Left renal cortex interstitium (tissue), 4 donors: ENCODE measurements at places on chromosomes 1 and 21. TPM values are rescaled to one million over a fixed set of nuclear protein-coding genes. Genes with fewer than 3 reads are reported as not detected.

- no peak for DNase-seq
These were observed 40.6 kb downstream of the MAPKAPK2 start for GRCh38 chr1:206725109-206725963.

The LRRIQ3 gene
- 4.2 TPM for polyA plus RNA-seq

The IVL gene
- polyA plus RNA-seq = 0.08 TPM

DNA sequence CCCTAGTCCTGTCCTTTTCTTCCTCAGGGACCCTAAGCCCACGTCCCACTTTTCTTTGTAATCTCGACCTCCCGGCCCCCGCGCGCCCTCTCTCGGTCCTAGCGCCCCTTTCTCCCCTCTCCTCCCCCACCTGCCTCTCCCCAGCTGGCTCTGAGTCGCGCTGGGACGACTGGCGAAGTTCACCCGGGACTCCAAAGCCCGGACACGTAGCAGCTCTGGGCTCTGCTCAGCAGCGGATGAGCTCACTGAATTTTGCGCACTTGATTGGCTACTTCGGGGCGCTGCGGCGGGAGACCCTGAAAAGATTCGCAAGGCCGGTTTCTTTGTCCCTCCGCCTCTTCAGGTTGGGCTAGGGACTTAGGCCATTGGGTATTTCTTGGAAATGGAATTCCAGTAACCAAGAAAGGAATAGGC is 16.3 kb upstream of the ACKR1 start:
- no peak for DNase-seq

DNA sequence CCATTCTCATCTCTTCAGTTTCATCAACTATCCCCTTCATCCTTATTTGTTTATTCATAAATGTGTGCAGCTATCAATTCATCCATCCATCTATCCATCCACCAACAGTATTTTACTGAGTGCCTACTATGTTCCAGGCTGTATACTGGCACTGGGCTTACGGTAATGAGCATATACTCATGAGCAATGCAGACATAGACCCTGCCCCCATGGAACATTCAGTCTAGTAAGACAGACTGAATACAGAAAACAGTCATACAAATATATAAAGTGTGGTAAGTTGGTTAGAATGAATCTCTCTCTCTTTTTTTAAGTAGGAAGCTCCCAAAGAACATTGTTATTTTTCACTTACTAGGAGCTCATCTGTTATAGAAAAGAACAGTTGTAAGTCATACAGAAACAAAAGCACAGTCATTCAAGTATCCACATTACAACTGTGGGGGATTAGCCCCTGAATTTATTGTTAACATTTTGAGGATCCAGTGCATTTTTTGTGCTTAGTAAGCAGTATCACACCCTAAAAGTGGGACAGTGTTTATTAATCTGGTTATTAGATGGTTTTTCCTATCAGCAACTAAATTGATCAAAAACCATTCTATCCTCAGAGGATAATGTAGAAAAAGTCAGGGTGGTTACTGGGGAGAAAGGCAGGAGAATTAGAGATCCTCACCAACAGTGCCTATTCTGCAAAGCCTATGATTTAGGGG is 3.6 kb downstream of the SLC16A4 start:
- DNase-seq = no peak

The SPRR3 gene
- polyA plus RNA-seq = not detected

The DNTTIP2 gene
- 70.4 TPM for polyA plus RNA-seq

DNA sequence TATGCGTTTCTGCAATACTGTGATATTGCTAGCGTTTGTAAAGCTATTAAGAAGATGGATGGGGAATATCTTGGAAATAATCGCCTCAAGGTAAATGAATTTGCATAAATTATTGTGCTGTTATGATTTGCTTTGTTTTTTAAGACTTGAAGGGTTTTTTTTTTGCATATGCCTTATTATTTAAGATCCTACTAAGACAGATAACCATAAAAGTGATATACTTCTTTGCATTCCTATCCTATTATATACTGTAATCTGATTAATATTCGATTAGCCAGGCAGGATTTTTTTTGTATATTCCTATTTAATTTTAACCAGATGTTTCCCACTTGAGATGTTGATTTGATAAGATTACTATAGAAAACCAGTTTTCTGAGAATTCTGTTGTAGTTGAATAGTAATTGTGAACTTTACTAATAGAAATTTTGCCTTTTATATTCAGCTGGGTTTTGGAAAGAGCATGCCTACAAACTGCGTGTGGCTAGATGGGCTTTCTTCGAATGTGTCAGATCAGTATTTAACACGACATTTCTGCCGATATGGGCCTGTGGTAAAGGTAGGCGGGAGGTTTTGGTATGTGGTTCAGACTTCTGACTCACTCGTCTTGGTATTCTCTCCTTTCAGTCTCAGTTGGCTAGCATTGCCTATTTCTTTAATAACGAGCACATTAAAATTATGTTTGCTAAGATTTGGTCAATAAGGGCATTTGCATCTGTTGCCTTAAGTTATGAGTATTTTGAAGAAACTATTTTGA is 56.8 kb downstream of the ZBTB17 start:
- DNase-seq = no peak

DNA sequence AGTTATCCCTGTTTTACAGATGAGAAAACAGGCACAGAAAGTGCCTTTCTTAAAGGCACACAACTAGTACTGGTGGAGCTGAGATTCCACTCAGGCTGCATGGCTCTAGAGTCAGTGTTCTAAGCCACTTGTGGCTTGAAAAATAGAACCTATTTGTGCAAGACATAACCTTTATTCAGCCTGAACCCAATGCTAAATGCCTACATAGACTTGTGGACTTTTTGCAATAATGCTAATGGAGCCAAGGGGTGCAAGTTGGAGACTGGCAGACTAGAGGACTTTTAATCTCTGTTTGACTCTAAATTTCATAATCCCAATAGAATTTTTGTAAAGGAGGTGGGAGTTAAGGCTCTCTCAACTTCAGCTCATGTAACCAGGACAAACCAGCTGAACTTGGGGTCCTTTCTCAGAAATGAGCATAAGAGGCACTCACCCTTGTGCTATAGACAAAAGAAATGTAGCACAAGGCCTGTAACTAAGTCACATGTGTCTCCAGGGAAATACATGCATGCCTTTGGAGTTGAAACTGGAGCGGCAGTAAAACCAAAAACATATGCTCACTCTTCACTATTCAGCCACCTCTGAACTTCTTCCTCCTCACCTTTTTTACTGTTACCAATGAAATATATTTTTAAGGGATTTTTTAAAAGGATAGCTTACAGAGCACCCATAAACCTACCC is 43.0 kb upstream of the AK4 start:
- DNase-seq = no peak

The HSPG2 gene
- 165 TPM for polyA plus RNA-seq

DNA sequence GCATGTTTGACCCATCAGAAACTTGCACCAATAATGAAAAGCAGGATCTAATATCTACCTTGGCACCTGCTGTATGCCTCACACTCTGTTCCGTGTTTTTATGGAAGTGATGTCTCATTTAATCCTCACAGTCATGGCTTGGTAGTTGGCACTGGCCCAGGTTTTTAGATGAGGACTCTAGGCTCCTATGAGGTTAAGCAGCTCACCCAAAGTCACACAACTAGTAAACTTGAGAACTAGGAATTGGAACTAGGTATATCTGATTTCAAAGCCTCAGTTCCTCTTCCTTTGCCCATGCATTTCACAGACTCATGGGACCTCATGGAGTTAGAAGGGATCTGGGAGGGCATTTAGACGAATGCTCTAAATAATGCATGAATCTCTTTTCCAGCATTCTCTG is 21.3 kb upstream of the TARBP1 start:
- no peak for DNase-seq

The A3GALT2 gene
- polyA plus RNA-seq = 0.20 TPM

The PCSK9 gene
- polyA plus RNA-seq = 1.9 TPM

DNA sequence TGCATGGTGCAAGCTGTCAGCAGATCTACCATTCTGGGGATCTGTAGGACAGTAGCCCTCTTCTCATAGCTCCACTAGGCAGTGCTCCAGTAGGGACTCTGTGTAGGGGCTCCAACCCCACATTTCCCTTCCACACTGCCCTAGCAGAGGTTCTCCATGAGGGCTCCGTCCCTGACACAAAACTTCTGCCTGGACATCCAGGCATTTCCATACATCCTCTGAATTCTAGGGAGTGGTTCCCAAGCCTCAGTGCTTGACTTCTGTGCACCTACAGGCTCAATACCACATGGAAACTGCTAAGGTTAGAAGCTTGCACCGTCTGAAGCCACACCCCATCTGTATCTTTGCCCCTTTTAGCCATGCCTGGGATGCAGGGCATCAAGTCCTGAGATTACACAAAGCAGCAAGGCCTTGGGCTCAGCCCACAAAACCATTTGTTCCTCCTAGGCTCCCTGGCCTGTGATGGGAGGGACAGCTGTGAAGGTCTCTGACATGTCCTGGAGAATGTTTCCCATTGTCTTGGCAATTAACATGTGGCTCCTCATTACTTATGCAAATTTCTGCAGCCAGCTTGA is 117.0 kb upstream of the NFIA start:
- no peak for DNase-seq

GRCh38 chr1:77553568-77554291 is 128.7 kb downstream of the ZZZ3 start:
- no peak for DNase-seq

DNA sequence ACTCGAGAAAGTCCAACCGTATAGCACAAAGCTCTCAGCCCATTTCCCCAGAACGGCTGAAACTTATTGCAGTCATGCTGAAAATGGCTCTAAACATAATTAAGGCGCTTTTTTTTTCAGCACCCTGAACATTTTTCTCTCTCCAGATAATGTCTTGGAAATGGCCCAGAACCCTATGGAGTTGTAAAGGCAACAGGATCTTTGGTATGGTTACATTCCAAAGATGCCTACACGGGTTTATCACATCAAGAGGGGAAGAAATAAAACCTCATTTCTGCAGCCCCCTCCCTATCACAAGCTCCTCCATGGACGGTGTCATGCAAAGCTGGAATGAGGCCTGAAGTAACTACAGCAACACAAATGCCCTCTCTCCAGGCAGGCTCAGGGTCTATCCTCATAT is 126.4 kb upstream of the GALNT2 start:
- no peak for DNase-seq
